Nucleus accumbens (tissue), 56 donors: ENCODE measurements at places on chromosomes 3 and 15.

GRCh38 chr3:188978421-188979171, 193.2 kb upstream of the TPRG1 start:
- DNase-seq = no peak

DNA sequence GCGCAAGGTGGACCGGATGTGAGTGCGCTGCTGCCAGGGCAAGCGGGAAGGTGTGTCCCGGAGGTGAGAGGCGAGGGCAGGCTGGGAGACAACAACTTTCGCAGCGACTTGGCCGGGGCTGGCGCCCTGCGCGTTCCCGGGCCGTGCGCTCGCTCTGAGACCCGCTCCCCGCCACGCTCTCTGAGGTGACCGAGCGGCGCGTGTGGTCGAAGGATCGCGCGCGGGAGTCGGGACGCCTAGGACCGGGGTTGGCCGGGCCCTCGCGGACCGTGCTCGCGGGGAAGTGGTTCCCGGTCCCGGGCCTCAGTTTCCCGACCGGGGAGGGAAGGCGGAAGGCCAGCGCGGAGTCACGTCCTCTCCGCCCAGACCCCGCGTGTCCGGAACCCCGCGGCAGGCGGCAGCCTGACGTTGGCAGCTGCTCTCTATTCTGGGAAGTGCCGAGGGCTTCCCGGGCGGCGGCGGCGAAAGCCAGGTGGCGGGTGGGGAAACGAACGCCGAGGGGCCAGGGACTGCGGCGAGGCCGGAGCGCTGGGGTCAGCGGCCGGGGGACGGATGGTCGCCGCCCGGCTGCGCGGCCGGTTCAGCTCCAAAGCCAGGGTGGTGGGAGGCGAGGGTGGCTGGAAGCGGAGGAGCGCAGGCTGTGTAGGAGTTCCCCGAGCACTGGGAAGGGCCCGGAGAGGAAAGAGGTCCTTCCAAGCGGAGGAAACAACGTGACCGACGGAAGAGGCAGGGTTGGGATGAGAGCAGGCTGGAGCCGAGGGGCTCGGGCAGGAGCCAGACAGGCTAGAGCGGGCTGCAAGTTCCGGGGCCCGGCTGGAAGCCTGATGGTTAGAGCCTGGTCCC, 1.0 kb upstream of the IGF2BP2 start:
- no peak for DNase-seq

DNA sequence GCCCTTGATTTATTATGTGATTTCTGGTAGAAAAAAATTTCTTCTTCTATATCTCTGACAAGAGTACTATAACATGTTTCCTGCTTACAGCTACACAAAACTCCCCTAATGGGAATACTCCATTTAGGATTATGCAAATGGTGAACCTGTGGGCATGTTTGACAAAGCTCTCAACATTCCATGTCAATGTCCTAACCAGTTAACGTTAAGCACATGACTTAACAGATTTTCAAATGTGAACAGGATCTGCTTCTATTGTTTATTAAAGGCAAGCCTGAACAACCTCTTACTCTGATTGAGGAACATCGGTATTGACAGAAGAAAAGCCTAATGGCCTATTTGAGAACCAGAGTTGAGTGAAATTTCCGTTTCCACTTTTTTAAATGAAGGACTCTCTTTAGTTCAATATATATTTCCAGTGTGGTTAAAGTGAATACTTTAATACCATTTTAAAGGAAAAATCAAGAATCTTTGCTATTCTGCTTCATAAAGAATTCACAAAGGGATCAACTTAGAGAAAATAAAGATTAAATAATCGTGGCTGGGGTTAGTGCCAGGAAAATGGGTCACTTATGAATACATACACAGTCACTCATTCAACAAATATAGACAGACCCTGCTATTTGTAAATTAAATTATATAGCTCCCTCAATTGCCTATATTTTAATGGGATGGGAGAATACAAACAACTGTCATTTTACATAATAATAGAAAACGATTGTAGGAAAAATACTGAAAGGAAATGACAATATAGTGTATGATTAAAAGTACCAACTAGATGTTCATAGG, 300.3 kb upstream of the CBLB start:
- DNase-seq = no peak

- no peak for DNase-seq
These were observed 7.0 kb downstream of the SCAPER start for GRCh38 chr15:76898102-76898501.

GRCh38 chr3:197730200-197730599, 6.5 kb downstream of the RUBCN start:
- DNase-seq = no peak

GRCh38 chr3:188421836-188422540, 268.0 kb downstream of the LPP start:
- no peak for DNase-seq

GRCh38 chr3:19364148-19364547, 215.8 kb downstream of the KCNH8 start:
- DNase-seq = no peak
